Bronchial epithelial cell (primary cell): ENCODE measurements at places on chromosomes 4 and X. TPM values are rescaled to one million over a fixed set of nuclear protein-coding genes. Genes with fewer than 3 reads are reported as not detected.

The ADH1A gene
- total RNA-seq = not detected in 2 replicates

The ZIC3 gene
- not detected in 2 replicates for total RNA-seq

The USP17L20 gene
- total RNA-seq = not detected in 2 replicates

The NCAPG gene
- total RNA-seq = 0.26 TPM in 2 replicates

The GLRB gene
- 2.6 and 3.1 TPM in 2 replicates for total RNA-seq

The XPNPEP2 gene
- not detected in 2 replicates for total RNA-seq

The EVC2 gene
- total RNA-seq = 8.2 and 9.5 TPM in 2 replicates

The ENPEP gene
- total RNA-seq = not detected in 2 replicates

The GBA3 gene
- total RNA-seq = under 0.01 and 0.13 TPM in 2 replicates

The CPZ gene
- 0.26 TPM in 1 of 2 replicates, not detected in the other for total RNA-seq

The DDX53 gene
- total RNA-seq = not detected in 2 replicates

The FABP2 gene
- not detected in 2 replicates for total RNA-seq

The RIPPLY1 gene
- total RNA-seq = 0.13 TPM in 1 of 2 replicates, not detected in the other

The ASB5 gene
- total RNA-seq = not detected in 2 replicates

The S100G gene
- total RNA-seq = not detected in 2 replicates

The TLR8 gene
- total RNA-seq = not detected in 2 replicates

The PPEF2 gene
- under 0.01 TPM in 1 of 2 replicates, not detected in the other for total RNA-seq

The MCF2 gene
- under 0.01 and 0.13 TPM in 2 replicates for total RNA-seq
